ENCODE measurements at places on chromosomes 4 and X.

DNA sequence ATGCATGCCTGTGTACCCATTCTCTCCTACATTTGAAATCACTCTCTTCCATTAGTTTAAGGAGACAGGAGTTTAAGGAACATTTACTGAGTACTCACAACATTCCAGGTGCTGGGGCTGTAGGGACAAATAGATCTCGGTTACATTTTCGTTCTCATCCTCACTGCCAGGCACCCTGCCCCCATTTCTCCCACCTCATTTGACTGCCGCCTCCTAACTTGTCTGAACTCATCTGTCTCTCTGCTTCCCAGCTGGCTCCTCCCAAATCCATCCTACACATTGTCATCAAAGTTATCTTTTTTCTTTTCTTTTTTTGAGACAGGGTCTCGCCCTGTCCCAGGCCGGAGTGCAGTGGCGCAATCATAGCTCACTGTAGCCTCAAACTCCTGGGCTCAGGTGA, 19.8 kb upstream of the MPC1L start:
- DNase-seq: no peak

- DNase-seq: no peak
These were observed 200.0 kb downstream of the IL1RAPL1 start for GRCh38 chrX:28787206-28787605.

- DNase-seq: no peak
These were observed 2375.8 kb upstream of the TENM3 start for GRCh38 chr4:179867300-179867878.

DNA sequence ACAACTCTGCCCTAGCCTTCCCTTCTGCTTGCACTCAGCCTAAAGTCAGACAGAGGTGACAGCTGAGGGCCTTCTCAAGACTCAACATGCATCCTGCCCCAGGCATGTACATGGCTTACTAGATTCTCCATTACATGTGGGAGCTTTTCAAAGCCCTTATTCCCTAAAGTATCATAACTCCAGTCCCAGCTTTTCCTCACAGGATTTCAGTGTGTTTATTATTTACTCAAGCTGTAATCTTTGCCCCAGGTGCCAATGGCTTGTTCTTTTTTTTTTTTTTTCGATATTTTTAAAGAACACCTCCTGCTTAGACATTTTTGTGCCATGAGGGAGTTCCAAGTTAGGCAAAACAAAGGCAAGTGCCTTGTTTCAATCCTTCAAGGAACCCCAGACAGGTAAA, 154.0 kb upstream of the RADX start:
- no peak for DNase-seq

DNA sequence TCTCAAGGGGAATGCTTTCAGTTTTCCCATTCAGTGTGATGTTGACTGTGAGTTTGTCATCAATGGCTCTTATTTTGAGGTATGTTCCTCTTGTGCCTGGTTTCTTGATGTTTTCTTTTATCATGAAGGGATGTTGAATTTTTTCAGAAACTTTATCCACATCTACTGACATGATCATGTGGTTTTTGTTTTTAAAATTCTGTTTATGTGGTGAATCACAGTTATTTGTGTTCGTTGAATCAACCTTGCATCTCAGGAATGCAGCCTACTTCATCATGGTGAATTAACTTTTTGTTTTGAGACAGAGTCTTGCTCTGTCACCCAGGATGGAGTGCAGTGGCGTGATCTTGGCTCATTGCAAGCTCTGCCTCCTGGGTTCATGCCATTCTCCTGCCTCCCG, 263.1 kb upstream of the KLF3 start:
- DNase-seq: no peak

- no peak for DNase-seq
These were observed 419.1 kb upstream of the KLHL4 start for GRCh38 chrX:87098477-87098876.

DNA sequence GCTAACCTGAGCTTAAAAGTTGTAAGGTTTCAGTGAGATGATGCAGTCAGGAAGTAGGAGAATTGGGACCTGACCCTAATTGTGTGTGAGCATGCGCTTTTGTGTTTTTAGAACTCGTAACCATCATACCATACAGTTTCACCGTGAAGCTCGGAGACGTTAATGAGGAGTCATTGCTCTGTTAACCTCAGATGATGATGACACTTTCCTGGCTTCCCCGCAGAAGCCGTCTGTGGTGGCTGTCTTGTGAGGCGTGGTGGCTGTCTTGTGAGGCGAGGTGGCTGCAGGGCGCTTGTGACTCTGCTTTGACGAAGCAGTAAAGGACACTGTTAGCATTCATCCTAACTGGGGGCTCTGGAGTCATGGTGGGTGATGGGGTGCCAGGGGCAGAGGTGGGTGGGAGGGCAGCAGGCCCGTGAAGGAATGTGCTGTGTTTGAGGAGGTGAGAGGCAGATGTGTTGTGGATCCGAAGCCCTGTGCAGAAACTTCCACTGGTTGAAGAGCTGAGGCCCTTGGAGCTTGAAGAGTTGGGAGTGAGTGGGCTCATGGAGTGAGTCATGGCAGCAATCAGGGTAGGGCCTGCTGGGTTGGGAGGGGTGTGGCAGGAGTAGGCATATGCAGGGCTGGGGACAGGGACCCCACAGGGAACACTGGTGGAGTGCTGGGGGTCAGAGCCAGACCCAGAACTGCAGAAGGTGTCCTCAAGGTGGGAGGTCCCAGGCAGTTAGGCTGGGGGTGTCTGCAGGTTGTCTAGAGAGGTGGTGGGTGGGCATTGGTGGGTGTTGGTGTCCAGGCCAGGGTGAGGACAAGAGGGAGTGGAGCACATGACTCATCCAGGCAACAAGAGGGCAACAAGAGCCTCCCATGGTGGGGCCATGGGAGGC, 57.4 kb downstream of the NSD2 start:
- DNase-seq: no peak

DNA sequence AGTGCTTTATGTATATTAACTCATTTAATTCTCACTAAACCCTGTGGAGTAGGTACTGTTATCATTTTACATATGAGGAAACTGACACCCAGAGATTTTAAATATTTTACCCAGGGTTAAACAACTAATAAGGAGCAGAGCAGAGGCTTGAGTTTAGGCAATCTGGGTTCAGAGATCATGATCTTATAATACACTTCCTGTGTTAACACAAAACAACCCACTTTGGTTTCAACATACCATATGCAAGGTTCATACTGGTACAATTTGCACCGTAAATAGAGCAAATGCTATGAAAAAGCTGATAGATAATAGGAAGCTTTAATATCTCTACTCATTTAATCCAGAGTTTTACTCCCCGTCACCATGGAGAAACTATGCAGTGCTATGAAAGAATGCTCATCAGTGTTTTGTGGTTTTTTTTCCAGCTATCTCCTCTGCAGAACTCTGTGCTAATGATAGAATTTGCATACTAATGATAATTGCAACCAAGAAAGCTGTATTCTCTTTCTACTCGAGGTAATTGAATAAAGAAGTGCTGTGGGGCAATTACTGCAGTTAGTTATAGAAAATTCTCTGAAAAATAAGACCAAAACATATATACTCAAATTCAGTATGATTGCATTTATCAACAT, 138.8 kb upstream of the MAP9 start:
- no peak for DNase-seq

DNA sequence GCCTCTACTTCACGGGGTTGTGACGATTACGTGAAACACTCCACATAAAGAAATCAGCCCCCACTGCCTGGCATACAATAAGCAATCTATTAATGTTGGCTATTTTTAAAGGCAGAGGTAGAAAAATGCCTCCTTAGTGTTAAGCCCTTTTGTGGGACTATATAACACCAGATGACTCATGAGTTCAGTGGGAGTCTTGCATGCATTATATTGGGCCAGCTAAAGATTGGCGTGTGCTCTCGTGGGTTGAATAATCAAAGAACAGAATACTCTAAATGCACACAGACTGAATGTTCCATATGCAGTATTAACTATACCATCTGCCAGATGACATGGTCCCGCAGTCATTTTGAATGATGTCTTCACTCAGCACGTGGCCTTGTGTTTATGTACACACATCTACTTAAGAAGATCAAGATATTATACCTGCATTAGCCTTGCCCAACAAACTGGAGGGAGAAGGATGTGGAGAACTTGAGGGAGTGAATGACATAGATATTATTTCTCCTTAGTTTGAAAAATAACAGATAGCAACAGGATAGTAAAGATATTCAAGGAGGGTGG, 85.0 kb upstream of the MYOZ2 start:
- DNase-seq: no peak

- no peak for DNase-seq
These were observed 221.4 kb downstream of the TACR3 start for GRCh38 chr4:103498161-103499070.

DNA sequence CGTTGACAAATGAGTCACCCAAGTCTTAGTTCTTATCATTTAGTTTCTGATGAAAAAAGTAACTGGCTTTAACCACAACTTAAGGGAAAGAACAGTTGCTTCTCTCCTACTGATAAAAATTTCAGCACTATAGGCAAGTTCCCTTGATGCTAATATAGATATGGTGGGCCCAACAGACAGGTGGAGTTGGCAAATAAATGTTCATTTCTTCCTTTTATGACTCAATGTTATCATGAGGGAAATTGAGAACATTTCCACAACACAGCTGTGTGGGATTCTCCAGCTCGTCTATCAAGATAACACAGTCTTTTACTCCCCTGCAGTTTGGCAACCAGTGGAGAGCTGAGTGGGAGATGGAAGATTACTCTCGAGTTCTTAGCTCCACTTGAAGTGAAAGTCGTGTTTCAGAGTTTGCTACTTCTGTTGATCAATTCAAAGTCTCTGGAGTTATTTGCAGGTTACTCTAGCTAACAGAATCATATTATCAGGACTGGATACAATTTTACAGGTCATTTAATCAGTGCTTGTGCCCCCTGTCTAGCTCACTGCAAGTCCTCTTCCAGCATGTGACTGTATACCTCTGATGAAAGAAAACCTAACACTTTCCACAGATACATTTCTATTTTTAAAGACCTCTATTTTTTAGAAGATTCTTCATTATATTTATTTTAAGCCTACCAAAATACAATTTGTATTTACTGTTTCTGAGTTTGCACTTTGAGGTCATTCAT, 270.6 kb upstream of the GK2 start:
- no peak for DNase-seq

- no peak for DNase-seq
These were observed 372.3 kb downstream of the TMA16 start for GRCh38 chr4:163866728-163867315.

DNA sequence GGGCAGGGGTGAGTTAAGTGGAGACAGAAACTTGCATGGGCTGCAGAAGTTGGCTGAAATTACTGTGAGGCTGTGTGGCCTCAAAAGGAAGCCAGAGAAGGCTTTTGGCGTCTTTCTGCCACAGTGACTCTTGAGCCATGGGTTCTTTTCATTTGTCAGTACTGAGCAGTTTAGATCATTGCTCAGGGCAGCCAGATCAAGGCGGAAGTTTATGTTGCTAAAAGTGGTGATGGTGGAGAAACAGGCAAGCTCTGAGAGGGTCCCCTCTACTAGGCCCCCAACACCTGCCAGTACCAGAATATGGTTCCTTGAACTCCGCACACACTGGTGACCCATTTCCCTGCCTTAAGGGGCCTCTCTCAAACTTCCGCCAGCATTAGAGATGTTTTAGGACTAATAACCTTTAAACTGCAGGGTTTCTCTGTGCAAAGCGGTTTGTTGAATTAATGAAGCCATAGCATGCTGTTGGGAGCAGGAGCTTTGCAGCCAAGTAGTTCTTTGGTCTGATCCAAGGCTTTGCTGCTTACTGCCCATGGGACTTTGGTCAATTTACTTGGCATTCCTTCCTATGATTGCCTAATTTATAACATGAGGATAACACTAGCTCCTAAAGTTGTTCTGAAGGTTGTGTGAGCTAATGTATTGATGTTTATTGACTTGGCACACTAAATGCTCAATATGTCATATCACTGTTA, 34.5 kb downstream of the RNF175 start:
- DNase-seq: no peak

GRCh38 chr4:110624904-110625494, 2.1 kb upstream of the PITX2 start:
- DNase-seq: no peak

- no peak for DNase-seq
These were observed 50.6 kb upstream of the PHOX2B start for GRCh38 chr4:41799126-41799525.

DNA sequence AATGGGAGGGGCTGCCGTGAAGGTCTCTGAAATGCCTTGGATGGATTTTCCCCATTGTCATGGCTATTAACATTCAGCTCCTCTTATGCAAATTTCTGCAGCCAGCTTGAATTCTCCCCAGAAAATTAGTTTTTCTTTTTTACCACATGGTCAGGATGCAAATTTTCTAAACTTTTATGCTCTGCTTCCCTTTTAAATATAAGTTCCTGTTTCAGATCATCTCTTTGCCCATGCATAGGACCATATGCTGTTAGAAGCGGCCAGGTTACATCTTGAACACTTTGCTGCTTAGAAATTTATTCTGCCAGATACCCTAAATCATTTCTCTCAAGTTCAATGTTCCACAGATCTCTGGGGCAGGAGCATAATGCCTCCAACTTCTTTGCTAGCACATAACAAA, 13.8 kb upstream of the CLDN34 start:
- DNase-seq: no peak

- DNase-seq: no peak
These were observed 20.2 kb downstream of the CLCN4 start for GRCh38 chrX:10177004-10177396.

- DNase-seq: no peak
These were observed 34.3 kb downstream of the GPC4 start for GRCh38 chrX:133380711-133381619.

- no peak for DNase-seq
These were observed 763.8 kb upstream of the AADAT start for GRCh38 chr4:170853422-170854021.

GRCh38 chrX:34653811-34654210, 3.3 kb downstream of the TMEM47 start:
- no peak for DNase-seq

DNA sequence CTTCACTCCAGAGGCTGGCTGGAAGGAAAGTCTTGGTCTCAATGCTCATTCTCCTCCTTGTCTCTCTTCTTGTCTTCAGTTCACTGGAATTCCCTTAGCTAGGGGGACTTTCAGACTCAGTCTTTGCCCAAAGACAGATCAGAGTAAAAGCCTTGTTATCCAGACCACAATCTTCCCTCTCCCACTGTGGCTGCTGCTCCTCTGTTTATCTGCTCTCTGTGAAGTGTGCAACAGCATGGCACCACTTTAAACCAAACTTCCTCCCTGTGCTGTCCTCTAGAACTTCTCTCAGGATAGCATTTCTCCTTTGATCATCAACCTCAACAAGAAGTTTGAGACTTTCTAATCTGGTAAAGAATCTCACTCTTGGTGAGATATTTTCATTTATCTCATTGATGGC, 530.1 kb upstream of the SLIT2 start:
- DNase-seq: no peak

- no peak for DNase-seq
These were observed 19.0 kb downstream of the FHL1 start for GRCh38 chrX:136166221-136166855.

GRCh38 chrX:31154946-31155345, 83.1 kb upstream of the FTHL17 start:
- DNase-seq: no peak

Data from stimulated activated CD4-positive, alpha-beta T cell treated with anti-CD3 and anti-CD28 coated beads, Interleukin-1b, Interleukin-23, amount 100 ng/mL, for 1 hour (primary cell).